ENCODE measurements at places on chromosomes 1 and 21. TPM values are rescaled to one million over a fixed set of nuclear protein-coding genes. Genes with fewer than 3 reads are reported as not detected.

GNAT2 gene
- total RNA-seq: 0.54 TPM

SLC44A5 gene
- not detected for total RNA-seq

GRCh38 chr1:4397196-4397595 lies 257.2 kb upstream of the AJAP1 start:
- ATAC-seq: no peak

NUF2 gene
- 59.4 TPM for total RNA-seq

- ATAC-seq: peak; percentile 97
Observed at GRCh38 chr1:77986810-77987209, 7.9 kb upstream of the FUBP1 start.

DNA sequence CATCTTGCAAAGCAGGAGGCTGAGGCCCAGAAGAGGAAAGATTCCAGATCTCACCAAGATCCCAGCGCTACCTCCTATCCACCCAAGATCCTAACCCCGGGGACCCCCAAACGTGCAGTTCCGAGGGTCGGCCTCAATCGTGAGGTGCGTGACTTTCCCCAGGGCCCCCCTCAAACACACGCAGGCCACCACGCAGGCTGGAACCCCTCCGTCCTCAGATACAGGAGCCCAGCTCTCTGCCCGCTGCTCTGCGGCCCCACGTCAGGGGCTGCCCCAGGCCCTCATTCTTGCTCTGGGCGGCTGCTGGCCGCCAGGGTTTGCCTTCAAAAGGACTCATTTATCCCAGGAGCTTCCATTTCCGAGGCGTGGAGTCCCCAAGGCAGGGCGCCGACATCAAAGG lies 39.9 kb downstream of the KRTAP10-1 start:
- no peak for ATAC-seq

DNA sequence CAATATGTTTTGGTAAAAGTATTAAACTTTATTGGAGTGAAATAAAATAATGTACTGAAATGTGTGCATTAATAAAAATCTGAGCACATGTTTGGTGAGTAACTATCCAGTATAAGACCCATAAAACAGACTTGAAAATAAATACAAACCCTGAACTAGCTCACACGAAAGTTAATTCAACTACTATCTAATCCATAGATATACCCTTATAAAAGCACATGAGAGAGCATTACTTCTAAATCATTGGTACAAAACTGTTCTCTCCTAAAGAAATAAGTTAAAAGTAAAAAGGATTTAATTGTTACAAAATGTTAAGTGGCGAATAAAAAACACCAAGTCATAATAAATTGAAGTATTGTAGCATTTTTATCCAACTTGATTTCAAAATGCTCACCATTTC lies 295.6 kb downstream of the PTPRC start:
- ATAC-seq: no peak

- ATAC-seq: no peak
Observed at GRCh38 chr21:43890042-43890441, 25.0 kb downstream of the AGPAT3 start.

AUNIP gene
- total RNA-seq: 3.7 TPM

DNA sequence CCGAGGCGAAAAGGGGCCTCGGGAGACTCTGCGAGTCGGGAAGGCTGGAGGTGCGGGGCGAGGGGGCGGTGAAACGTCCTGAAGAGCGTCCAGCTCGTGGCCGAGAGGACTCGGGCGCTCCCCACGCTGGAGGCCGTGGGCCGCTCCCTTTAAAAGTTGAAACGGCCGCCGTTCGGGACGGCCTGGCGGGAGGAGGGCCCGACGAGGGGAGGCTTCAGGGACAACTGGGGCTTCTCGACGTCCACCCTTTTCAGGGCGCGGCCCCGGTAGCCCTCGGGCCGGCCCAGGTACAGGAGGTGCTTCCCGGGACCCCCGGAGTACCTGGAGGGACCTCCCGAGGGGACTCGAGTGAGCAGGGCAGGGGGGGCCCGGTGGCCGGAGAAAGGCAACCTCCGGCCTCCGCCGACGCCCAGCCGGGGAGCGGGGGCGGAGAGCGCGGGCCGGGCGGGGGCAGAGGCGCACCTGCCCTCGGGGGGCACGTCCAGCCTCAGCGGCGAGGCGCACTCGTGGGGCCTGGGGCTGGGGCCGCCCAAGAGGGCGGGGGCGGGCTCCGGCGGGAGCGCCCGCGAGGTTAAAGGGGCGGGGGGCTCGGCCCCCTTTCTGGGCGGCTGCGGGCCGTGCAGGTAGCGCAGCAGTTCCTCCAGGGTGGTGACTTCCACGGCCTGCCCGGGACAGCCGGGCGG lies 14.0 kb downstream of the SEMA6C start:
- no peak for ATAC-seq

S100A7 gene
- not detected for total RNA-seq

DNA sequence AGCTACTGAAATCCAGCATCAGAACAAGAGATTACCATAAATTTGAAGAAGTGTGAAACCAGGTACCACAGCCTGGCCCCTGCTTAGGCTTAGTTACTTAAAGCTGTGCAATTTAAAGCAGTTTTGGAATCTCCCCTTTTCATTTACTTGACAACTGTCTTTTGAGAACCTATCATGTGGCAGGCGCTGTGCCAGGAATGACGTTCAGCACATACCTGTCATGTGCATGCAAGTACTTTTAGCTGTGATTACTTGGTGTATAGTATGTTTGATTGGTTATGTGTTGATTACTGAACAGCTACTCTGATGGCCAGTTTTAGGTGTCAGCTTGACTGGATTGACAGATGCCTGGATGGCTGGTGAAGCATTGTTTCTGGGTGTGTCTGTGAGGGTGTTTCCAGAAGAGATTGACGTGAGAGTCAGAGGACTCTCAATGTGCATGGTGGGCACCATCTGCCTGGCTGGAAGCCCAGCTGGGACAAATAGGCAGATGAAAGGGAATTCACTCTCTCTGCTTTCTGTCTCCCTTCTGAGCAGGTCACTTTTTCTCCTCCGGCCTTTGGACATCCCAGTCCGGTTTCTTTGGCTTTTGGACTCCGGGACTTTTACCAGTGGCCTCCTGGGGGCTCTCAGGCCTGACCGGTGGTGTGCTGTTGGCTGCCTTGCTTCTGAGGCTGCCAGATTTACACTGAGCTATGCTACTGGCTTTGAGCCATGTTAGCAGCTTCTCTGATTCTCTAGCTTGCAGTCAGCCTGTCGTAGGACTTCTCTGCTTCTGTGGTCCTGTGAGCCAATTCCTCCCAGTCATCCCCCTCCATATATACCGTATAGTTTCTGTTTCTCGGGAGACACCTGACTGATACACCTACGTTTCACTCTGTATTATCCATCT lies 178.0 kb downstream of the RYR2 start:
- no peak for ATAC-seq

GRCh38 chr1:115975569-115976061 lies 698 bp upstream of the SLC22A15 start:
- no peak for ATAC-seq

ATAD3B gene
- total RNA-seq: 24.6 TPM

GRCh38 chr1:49050041-49050440 lies 273.4 kb upstream of the BEND5 start:
- no peak for ATAC-seq

DNA sequence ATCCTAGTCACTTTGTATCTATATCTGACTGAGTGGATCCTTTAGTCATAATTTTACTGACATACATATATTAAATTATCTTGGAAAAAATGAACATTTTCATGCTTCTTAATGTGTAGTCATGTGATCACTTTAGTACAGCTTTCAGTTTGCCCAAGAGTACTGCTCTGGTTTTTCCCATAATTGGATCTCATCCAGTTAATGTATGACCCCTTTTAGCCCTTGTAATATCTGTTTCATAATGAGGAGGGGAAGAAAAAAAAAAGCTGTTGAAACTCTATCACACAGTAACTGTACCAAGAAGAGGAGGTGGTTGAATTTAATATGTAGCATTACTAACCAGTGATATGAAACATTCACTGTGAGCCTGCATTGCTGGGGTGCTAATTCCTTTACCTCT lies 328.7 kb downstream of the PTPRC start:
- no peak for ATAC-seq

DNA sequence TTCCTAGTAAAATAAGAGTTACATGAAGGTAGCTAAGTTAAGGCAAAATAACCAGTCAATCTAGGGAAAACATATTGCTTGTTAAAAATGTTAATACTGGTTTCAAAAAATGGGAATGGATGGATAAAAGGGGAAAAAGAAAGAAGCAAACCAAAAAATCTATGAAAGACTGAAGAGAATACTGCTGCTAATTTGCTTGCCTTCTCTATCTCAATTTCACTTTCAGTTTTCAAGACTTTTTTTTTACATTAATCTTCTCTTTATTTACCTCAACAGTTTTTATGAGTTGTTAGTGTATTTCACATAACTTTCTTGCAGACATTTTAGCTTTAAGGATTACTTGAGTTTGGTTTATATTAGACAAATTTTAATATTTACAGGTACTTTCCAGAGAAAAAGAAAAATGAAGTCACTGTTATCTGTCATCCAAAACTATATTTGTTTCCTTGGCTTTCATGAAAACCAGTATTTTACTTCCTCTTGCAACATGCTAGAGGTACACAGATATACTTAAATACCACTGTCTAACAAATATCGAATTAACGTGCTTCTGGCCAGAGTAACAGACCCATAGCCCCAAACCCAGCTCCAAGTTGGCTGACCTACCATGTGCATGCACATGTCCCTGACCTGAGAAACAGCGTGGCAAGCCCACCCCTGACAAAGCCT lies 70.7 kb downstream of the COL24A1 start:
- ATAC-seq: no peak

DNA sequence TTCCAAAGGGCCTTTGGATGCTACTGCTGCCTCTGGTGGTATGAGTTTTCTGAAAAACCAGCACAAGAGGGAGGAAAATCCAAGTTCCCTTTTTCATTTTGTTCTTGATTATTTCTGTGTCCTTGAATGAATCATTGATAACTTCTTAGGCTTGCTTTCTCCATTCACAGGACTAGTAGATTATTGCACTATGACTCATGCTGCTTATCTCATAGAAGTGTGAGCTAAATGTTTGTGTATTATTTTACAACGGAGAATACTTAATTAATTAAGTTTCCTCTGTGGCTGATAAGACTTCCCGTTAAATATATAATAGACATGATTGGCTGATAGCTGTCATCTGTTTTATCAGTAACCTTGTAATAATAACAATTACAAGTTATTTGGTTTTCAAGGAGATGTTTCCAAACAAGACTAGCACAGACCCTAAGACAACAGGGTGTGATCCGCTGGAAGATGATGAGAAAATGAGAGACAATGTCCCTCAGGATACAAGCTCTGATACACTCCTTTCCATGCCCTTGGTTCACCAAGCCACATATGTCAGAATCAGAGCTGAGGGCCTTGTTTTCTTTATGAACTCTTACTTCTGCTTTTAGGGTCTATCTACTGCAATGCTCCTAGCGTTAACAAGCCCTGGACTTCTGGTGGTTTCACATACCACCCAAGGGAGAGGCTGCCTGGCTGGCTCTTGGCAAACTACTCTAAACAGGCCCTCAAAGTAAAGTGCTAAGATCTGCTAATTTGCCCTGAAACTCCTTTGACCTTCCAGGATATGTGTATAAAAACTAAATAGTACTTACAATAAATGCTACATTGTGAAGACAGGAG lies 1078.3 kb downstream of the TTLL7 start:
- ATAC-seq: no peak

PKLR gene
- not detected for total RNA-seq

FAM151A gene
- total RNA-seq: not detected

DNA sequence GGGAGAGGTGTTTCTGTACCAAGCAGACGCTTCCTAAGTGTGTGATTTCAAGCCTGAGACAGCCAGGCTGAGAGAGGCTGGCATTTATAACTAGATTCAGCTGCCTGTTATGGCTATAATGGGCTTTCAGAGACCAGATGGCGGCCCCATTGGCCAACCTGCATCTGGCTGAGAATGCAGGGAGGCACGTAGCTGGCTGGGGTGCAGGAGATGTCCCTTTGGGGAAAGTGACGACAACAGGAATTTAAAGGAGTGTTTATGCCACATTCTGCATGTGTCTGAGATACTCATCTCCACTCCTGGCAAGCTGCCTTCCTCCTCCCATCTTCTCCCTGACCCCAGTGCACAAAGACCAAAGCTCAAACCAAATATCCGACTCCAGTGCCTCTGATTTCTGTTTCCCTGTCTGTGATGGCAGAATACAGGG lies 21.3 kb upstream of the CCDC190 start:
- no peak for ATAC-seq

DNA sequence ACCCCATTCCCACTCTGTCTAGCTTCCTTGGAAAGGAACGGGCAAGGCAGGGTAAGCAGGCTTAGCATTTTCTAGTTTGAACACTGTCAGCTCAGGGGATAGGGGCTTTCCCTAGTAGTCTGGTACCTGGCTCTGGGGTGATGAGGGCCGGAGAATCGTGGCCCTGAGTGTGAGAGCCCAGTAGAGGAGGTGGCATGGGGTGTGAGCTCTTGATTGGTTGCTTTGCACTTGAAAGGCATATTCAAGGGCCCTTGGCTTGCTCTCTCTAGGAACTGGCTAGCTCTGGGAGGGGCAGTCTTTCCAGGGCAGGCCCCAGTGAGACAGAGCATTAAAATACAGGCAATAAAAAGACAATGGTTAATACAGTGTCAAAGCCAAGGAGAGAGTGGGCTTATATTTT lies 10.8 kb upstream of the EXTL1 start:
- no peak for ATAC-seq

DNA sequence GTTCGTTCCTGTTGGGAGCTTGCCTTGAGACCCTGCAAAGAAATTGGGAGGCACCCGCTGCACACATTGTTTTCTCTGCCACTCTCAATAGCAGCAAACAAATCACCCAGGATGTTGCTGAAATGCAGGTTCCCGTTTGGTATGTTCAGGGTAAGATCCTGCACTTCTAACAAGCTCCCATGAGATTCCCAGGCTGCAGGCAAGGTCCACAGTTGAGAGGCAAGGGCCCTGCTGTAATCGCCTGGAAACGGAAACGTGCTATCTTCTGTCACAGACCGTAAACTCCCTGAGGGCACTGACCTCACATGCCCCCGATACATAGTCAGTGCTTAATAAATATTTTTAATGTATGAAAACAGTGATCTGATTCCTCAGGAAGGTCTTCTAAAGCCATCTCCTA lies 37.8 kb downstream of the XCL1 start:
- no peak for ATAC-seq

ECM1 gene
- total RNA-seq: 2.0 TPM

DNA sequence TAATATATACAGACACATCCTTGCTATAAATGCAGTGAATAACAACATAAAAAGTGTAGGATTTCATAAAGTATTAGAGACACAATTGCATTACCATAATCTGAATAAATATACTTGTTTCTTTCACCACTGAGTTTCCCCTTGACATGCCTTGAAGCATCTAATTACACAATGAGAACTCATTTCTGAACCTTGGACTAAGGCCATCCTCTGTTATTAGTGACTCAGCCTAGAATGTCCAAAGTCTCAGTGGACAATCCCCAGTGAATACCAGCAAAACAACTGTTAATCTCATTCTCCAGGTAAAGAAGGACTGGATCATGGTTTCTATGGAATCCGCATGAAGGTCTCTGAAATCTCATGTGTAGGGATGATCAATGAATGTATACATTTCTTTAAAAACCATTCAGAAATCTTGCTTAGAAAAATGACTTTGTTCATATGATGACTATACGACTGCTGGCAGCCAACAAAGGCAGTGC lies at the start of gene OR2L5:
TSS of gene OR2L5 (plus strand) at position 432 of the 482 bp plus-strand sequence. CDS start 8,288 bp downstream, outside the sequence.
- ATAC-seq: no peak

All from activated T-helper 17 cell treated with anti-CD3 and anti-CD28 coated beads, Interleukin-2, amount 50 U/mL, for 72 hours (primary cell).